ENCODE measurements at places on chromosomes 1 and 21. TPM values are rescaled to one million over a fixed set of nuclear protein-coding genes. Genes with fewer than 3 reads are reported as not detected.

GRCh38 chr1:59219916-59220315 is 77.0 kb upstream of the FGGY start:
- DNase-seq = no peak
- H3K36me3 ChIP-seq = no peaks in the 10 kb centered on the region
- H3K27ac ChIP-seq = no peak overlapping the region
- no peak overlapping the region for H3K4me3 ChIP-seq
- peaks cover 6% of the 10 kb centered on the region for H3K4me1 ChIP-seq

- no peak for DNase-seq
- no peaks in the 10 kb centered on the region for H3K4me1 ChIP-seq
- no peak overlapping the region for H3K4me3 ChIP-seq
- H3K36me3 ChIP-seq = no peaks in the 10 kb centered on the region
- no peaks in the 10 kb centered on the region for H3K27me3 ChIP-seq
Observed at GRCh38 chr1:109649491-109649914, 6.4 kb upstream of the GSTM4 start.

GRCh38 chr1:16127676-16128337 is 28.1 kb downstream of the EPHA2 start:
- no peak overlapping the region for H3K4me3 ChIP-seq
- peaks cover 2% of the 10 kb centered on the region for H3K4me1 ChIP-seq
- H3K27me3 ChIP-seq = no peaks in the 10 kb centered on the region
- no peak overlapping the region for H3K27ac ChIP-seq

DNA sequence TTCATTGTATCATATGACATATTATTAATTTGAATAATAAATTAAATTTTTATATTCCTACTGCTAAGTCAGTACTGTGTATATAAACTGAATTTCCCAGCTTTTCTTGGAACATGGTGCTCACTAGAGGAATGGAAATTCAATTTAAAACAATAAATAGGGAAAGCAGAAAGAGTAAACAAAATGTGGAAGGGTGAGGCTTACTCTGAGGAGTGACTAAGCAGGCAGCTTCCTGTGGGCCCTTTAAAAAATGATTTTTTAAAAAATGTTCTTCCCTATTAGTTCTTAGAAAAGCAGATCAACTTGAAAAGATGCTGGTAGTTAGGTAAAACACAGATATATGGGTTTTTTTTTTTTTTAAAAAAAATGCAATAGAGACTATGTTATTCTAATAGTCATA is 49.5 kb upstream of the S1PR1 start:
- H3K27me3 ChIP-seq = no peaks in the 10 kb centered on the region
- DNase-seq = peak; percentile 18
- no peak overlapping the region for H3K4me3 ChIP-seq
- no peaks in the 10 kb centered on the region for H3K36me3 ChIP-seq
- H3K27ac ChIP-seq = peak overlapping the region; percentile 49

Gene CEPT1
- 20.8 TPM for polyA plus RNA-seq

DNA sequence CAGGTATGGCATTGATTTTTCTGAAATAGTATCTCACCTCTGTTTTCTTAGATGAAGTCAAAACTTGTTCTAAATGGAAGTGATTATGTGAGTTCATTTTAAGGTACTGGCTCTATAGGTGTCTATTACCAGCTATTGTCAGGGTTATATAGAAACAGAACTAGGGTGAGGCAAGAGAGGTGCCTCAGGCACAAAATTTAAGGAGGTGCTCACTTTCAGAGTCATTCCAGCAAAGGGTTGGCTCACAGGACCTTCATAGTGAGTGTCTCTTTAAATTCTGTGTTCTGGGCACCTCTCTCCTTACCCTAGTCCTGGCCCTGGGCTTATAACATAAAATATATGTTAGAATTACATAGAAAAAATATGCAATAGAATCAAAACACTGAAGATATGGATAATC is 49.3 kb downstream of the KIAA0319L start:
- no peaks in the 10 kb centered on the region for H3K27me3 ChIP-seq
- DNase-seq = no peak
- no peak overlapping the region for H3K4me3 ChIP-seq
- peaks cover 36% of the 10 kb centered on the region for H3K36me3 ChIP-seq
- no peak overlapping the region for H3K27ac ChIP-seq

GRCh38 chr1:2492091-2492490 is 16.0 kb downstream of the PLCH2 start:
- H3K27ac ChIP-seq = no peak overlapping the region
- H3K27me3 ChIP-seq = no peaks in the 10 kb centered on the region
- H3K4me1 ChIP-seq = no peaks in the 10 kb centered on the region

Measured in CD14-positive monocyte (primary cell).